ENCODE measurements at places on chromosomes 3 and 15. TPM values are rescaled to one million over a fixed set of nuclear protein-coding genes. Genes with fewer than 3 reads are reported as not detected.

The COL7A1 gene
- 28.9 TPM for polyA plus RNA-seq

DNA sequence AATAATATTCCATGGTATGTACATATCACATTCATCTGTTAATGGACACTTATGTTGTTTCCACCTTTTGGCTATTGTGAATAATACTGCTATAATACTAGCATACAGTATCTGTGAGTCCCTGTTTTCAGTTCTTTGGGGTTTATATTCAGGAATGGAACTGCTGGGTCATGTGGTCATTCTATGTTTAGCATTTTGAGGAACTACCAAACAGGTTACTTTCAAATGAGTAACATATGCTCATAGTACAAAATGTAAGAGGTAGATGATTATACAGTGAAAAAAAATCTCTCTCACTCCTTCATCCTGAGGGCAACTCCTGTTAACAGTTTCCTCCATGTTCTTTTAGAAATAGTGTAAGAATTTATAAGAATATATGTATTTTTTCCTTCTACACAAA, 162.2 kb downstream of the PLD1 start:
- DNase-seq = no peak

GRCh38 chr3:158911586-158911985, 109.7 kb downstream of the MFSD1 start:
- no peak for DNase-seq

DNA sequence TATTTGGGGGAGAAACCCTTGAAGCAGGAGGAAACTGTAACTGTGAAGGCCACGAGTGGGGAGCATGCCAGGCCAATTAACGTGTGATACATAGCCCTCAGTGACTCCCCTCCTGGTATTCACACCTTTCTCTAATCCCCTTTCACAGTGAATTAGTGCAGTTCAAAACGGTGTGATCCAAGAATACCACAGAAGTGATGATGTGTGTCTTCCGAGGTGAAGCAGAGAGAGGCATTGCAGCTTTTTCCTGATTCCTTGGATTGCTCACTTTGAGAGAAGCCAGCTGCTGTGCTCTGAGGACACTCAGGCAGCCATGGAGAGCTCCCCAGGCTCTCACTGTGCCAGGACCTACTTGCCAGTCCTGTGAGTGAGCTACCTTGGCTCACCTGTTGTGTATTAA, 17.3 kb downstream of the NIPA2 start:
- DNase-seq = no peak

GRCh38 chr3:152834776-152835600, at the start of gene P2RY1:
P2RY1 (plus strand) TSS chr3:152835131; CDS start chr3:152835783, 652 bp downstream.
- DNase-seq = peak; percentile 70

- DNase-seq = no peak
These were observed 170.3 kb upstream of the MCTP2 start for GRCh38 chr15:94061041-94061440.

GRCh38 chr3:150150633-150151032, 179.9 kb upstream of the PFN2 start:
- DNase-seq = no peak

DNA sequence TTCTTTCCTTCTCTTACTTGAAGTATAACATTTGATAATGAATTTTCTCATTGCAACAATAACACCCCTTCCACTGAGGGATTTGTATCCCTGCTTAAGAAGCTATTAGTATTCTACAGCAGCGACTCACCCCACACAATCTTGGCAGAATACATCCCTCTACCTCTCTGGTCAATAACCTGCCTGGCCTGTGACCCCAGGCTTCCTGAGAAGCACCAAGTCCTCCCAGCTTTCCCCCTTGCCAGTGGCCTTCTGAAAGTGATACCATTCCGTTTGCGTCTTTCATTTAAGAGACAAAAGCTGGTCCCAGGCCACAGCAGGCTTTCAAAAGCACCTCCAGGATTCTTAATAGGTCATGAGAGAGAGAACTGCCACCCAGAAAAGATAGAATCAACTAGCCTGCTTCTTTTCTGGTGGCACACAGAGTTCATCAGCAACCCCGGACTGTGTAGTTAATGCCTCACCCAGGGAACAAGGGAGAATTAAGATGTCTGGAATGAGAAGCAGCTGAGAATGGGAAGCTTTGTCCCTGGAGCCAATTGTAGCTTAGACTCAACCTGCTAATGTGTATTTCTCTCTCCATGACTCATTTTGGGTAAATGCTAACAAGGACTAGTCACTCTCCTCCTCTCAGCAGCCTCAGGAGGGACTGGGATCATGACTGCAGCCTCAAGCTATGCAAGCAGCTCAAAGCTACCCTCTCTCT, 101.0 kb upstream of the CPNE4 start:
- DNase-seq = no peak

- DNase-seq = no peak
These were observed 11.9 kb downstream of the MCM2 start for GRCh38 chr3:127610105-127610504.

- DNase-seq = no peak
These were observed 748.9 kb downstream of the MECOM start for GRCh38 chr3:168914662-168915061.

GRCh38 chr15:101559952-101560351, 70.4 kb upstream of the PCSK6 start:
- no peak for DNase-seq

DNA sequence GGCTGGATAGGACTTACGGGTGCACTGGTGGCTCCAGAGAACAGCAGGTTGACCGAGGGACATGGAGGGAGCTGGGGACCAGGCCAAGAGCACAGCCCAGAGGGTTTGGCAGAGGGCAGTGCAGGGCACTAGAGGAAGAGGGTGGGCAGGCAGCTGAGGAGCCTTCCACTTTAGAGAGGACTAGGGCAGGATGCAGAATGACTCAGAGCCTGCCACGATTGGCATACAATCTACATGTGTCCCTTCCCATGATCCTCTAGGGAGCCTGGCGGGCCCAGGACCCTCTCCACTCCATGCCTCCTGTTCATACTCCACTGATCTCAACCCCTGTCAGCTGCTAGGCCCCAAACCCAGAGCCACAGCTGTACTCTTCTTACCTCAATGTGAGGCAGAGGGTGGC, 14.4 kb upstream of the APEH start:
- DNase-seq = no peak

GRCh38 chr3:10783360-10784351, 32.4 kb upstream of the SLC6A11 start:
- no peak for DNase-seq

The MUC20 gene
- 21.2 TPM for polyA plus RNA-seq

- DNase-seq = no peak
These were observed 1054.6 kb downstream of the NTRK3 start for GRCh38 chr15:87201986-87202385.

The KLHL6 gene
- polyA plus RNA-seq = 1.6 TPM

- no peak for DNase-seq
These were observed 1.2 kb downstream of the KLF13 start for GRCh38 chr15:31327669-31328427.

The PAQR5 gene
- polyA plus RNA-seq = 28.3 TPM

DNA sequence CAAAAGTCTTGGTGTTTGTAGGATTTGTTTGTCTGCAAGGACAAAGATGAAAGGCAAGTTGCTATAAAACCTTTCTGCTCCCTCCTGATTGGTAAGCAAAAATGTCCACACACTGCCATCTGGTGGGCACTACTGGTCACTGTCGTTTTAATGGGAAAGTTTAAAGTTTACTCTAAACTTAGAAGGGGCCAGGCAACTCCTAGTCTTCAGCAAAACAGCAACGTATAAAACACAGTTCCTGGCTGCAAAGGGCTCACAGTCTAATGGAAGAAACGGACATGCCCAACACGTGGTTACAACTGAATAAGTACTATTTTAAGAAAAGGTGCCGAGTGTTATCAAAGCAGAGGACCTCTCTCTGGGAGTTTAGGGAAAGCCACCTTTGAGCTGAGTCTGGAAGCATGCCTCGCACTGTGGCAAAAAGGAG, 23.7 kb upstream of the TPRG1 start:
- peak; percentile 42 for DNase-seq

- no peak for DNase-seq
These were observed 139.4 kb downstream of the NECTIN3 start for GRCh38 chr3:111210866-111211564.

The MRPL3 gene
- polyA plus RNA-seq = 119 TPM

The RBP2 gene
- 0.59 TPM for polyA plus RNA-seq

The PPP1R14D gene
- polyA plus RNA-seq = 0.81 TPM

- no peak for DNase-seq
These were observed 374.0 kb upstream of the CBLB start for GRCh38 chr3:106242781-106243180.

DNA sequence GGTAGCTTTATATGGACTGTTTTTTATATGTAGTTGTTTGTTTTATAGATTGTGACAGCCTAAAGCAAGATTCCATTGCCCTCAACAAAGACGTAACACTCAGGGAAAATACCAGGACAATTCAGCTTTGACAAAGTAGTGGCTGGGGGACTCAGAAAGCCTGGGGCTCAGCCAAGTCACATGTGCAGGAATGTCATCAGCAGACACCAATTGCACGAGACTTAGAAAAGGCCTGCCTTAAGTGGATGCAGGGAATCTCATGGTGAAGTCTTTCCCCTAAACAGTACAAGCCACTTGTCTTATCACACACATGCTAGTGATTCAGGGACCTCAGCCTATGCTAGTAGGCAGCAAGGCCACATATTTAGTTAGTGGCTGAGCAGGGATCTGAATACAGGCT, 381.8 kb upstream of the THBS1 start:
- DNase-seq = no peak

DNA sequence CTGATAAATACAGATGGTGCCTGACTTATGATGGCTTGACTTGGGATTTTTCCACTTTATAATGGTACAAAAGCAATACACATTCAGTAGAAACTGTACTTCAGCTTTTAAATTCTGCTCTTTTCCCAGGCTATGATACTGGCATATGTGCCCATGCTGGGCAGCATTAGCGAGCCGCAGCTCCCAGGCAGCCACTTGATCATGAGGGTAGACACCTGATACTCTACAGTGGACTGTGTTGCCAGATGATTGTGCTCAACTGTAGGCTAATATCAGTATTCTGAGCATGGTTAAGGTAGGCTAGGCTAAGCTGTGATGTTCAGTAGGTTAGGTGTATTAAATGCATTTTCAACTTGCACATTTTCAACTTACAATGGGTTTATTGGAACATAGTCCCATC, 17.7 kb upstream of the FEM1B start:
- DNase-seq = no peak

- no peak for DNase-seq
These were observed 4.2 kb downstream of the MFGE8 start for GRCh38 chr15:88908697-88909621.

The NEIL1 gene
- 39.0 TPM for polyA plus RNA-seq
